ENCODE measurements at places on chromosomes 7 and 10. TPM values are rescaled to one million over a fixed set of nuclear protein-coding genes. Genes with fewer than 3 reads are reported as not detected.

Gene KIAA1217
- total RNA-seq, result 0.89 TPM

Gene OPN4
- not detected for total RNA-seq

Gene CLRN3
- not detected for total RNA-seq

Gene LIPN
- total RNA-seq, result not detected

Gene INSYN2A
- not detected for total RNA-seq

Gene PTPRE
- total RNA-seq, result 32.2 TPM

Gene DNTT
- 0.38 TPM for total RNA-seq

Gene NPC1L1
- 0.50 TPM for total RNA-seq

Gene ZNF722
- not detected for total RNA-seq

Gene GLUD1
- 82.9 TPM for total RNA-seq

Gene GNAI1
- 1.4 TPM for total RNA-seq

Gene ACBD7
- total RNA-seq, result not detected

Gene ESYT2
- 99.0 TPM for total RNA-seq

Gene ZNF804B
- not detected for total RNA-seq

Gene SLC13A1
- total RNA-seq, result not detected

Gene GPRIN2
- total RNA-seq, result not detected

Gene PNLIP
- total RNA-seq, result not detected

Gene GIMAP7
- total RNA-seq, result 76.8 TPM

Gene PLEKHA8
- total RNA-seq, result 9.6 TPM

Data from T-cell (primary cell).